ENCODE measurements at places on chromosomes 2 and 18.

- DNase-seq = no peak
Observed at GRCh38 chr2:31688282-31688681, 107.5 kb upstream of the SRD5A2 start.

DNA sequence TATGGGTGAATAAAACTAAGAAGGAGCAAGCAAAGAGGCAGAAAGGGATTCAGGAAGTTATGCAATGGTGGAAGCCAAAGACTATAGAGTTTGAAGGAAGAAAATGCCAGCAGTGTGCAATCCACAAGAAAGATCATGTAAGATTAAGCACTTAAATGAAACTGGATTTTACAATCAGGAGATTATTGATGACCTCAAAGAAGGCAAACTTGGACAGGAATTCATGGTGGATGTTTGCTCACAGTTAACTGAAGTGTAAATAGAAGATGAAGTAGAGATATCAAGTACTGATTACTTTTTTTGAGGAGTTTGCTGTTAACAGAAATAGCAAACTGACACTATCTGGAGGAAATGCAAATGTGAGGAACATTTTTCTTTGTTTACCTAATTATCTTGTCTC, 308.9 kb downstream of the RND3 start:
- no peak for DNase-seq

DNA sequence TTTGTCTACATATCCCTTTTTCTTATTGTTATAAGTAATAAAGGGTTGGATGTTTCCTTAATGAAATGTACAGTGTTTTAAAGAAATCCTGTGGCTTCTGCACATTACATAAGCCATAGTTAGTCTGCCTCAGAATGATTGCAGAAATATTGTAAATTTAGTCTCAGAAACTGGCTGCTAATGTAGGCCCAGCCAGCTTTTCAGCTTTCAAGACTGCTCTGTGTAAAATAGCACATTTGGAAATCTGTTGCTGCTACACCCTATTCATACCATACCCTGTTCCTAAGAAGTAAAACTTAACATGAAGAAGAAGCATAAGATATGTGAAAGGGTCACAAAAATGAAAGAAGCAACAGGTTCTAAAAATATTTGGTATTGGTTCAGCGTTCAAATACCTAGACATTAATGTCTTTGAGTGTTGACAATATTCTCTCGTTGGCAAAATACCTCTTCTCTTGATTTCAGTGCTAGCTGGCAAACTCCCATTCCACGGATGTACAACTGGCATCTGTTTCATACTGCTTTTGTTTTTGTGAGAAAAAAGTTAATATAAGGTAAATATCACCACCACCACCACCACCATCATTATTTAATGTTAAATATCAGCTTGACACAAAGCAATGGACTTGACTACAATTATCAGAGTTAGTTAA, 19.2 kb upstream of the NCKAP1 start:
- DNase-seq = no peak

DNA sequence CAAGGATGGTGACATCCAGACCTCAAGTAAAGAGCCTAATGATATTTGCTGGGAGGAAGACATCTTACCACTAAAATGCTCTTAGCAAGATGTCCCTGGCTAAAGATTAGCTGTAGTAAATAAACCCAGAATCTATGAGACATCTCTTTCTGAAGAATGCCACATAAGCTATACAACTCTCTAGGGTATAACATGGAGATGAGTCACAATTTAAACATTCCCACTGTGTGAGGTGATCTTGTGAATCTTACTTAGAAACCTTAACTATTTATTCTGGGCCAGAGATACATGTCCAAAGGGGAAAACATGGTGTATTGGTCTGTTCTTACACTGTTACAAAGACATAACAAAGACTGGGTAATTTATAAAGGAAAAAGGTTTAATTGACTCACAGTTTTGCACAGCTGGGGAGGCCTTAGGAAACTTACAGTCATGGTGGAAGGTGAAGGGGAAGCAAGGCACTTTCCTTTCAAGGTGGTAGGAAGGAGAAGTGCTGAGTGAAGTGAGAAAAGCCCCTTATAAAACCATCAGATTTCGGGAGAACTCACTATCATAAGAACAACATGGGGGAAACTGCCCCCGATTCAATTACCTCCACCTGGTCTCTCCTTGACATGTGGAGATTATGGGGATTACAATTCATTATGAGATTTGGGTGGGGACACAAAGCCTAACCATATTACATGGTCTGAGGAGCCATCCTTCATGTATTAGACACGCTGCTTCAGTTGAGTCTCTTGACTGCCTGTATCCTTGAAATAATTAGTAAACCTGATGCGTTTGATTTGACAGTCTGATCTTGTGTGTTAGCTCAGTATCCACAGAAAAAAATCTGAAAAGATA, 17.1 kb downstream of the KRCC1 start:
- no peak for DNase-seq

GRCh38 chr2:242058116-242058680, 188.7 kb downstream of the RTP5 start:
- DNase-seq = no peak

DNA sequence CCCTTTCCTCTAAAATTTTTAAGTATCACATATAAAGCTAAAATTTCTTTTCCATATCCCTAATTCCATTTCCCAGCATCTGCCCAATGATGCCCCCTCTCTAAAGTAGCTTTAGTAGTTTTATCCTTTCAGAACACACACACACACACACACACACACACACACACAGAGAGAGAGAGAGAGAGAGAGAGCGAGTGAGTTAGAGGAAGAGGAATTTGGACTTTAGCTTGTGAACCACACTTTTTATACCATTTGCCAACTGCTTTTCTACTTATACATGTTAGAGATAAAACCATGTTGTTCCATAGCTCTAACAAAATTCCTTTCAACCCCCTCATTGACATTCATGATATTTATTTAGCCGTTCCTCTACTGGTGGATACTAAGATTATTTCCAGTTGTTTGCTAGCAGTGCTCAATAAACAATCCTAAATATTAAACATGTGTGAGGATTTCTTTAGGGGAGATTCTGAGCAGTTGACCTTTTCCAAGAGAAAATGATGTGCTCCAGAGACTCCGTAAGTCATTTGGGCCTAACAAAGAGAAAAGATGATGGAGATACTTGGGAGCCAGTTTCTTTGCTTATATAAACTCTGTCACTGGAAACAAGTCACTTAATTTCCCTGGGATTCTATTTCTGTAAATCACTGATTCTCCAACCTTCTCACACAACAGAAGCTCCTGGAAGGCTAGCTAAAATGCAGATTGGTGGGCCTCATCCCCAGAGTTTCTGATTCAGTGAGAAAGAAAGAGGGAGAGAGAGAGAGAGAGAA, 229.7 kb upstream of the SP5 start:
- DNase-seq = no peak

DNA sequence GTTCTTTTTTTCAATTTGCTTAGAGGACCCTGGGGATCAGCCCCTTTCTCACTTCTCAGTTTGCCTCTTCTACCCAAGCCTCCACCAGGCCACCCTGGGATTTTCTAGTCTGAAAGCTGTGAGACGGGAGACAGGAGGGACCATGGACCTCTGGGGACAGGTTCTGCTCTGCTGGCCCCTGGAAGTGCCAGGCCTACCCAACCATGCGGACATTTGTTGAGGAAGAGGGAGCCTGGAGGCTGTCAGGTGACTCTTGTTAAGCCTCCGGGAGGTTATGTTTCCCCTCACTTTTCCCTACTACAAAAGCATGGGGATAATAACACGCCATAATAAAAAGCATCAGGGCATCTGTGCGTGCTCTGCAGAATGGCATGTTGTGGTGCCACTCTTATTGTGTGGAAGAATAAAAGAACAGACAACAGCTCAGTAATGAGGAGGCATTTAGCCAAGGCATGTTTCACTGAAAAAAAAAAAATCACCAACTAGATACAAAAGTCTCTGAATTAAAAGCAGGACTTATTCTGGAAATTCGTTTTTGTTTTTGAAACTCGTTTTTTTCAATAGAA, 48.3 kb upstream of the PLA2R1 start:
- DNase-seq = no peak

DNA sequence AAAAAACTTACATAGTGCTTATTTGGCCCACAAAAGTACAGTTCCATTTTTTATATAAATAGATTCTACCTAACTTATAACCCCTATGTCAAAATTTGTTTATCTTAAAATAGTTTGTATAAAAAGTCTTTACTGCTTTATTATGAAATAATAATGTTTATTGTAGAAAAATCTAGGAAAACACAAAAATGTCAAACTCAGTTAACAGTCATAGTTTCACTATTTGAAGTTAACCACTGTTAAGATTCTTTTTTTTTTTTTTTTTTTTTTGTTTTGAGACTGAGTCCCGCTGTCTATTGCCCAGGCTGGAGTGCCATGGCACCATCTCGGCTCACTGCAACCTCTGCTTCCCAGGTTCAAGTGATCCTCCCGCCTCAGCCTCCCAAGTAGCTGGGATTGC, 26.5 kb upstream of the ABI2 start:
- no peak for DNase-seq

DNA sequence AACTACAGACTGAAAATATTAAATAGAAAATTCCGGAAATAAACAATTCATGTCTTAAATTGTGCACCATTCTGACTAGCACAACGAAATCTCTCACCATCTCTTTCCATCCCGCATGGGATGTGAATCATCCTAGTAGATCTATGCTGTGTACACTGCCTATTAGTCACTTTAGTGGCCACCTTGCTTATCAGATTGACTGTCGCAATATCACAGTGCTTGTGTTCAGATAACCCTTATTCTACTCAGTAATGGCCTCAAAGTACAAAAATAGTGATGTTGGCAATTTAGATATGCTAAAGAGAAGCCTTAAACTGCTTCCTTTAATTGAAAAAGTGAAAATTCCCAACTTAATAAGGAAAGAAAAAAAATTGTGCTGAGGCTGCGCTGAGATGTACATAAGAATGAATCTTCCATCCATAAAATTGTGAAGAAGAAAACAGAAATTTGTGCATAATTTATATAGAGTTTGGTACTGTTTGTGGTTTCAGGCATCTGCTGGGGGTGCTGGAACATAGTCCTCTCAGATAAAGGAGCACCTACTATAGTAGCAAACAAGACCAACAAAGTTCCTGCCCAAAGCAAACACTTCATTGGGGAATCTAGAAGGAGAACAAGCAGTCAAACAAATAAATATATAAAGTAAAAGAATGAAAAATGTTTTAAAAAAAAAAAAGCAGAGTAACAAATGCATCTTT, 12.0 kb downstream of the PSMD1 start:
- DNase-seq = no peak

GRCh38 chr2:238425505-238425978, 1.2 kb upstream of the ASB1 start:
- no peak for DNase-seq

GRCh38 chr18:14916181-14916580, 168.2 kb downstream of the ANKRD30B start:
- DNase-seq = no peak

- no peak for DNase-seq
Observed at GRCh38 chr2:65681503-65681902, 249.1 kb upstream of the SPRED2 start.

- no peak for DNase-seq
Observed at GRCh38 chr2:58928391-58928790, 687.3 kb upstream of the FANCL start.

- peak; percentile 68 for DNase-seq
Observed at GRCh38 chr2:70141212-70141901, 49.5 kb downstream of the C2orf42 start.

- DNase-seq = no peak
Observed at GRCh38 chr2:169667583-169667982, 26.6 kb downstream of the CFAP210 start.

- no peak for DNase-seq
Observed at GRCh38 chr2:147247749-147248148, 597.1 kb upstream of the ACVR2A start.

DNA sequence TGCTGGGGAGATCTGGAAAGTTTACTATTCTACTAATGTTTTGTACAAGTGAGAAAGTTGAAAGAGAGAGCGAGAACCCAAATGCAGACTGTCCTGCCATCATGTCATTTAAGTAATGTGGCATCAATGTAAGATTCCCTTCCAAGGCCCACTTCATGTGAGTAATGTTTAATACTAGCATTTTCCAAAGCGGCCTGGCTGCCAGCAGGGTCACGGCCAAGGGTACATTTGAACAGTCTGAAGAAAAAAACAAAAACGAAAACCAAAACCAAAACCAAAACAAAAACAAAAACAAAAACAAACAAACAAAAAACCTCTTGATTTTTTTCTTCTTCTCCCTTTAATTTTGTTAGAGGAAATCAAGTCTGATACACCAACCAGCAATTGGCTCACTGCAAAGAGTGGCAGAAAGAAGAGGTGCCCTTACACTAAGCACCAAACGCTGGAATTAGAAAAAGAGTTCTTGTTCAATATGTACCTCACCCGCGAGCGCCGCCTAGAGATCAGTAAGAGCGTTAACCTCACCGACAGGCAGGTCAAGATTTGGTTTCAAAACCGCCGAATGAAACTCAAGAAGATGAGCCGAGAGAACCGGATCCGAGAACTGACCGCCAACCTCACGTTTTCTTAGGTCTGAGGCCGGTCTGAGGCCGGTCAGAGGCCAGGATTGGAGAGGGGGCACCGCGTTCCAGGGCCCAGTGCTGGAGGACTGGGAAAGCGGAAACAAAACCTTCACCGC, 2.2 kb downstream of the HOXD10 start:
- no peak for DNase-seq

- DNase-seq = no peak
Observed at GRCh38 chr18:13269013-13269280, 50.4 kb downstream of the LDLRAD4 start.

DNA sequence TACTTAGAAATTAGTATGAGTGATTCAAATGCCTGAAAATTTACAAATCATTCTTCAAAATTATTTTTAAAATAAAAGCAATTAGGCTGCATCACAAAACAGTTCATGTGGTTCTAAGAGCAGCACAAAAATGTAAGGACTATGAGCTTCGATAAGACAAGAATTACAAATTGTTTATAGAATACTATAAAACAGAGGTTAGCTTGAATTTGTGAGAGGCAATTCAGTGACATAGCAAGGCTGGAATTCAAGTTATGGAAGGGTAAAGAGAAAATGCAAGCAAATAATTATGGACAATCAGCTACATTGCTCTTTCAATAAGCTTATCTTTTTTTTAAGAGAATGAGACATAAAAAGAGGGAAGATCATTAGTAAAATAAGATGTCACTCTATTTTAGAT, 7.1 kb upstream of the XIRP2 start:
- DNase-seq = no peak

DNA sequence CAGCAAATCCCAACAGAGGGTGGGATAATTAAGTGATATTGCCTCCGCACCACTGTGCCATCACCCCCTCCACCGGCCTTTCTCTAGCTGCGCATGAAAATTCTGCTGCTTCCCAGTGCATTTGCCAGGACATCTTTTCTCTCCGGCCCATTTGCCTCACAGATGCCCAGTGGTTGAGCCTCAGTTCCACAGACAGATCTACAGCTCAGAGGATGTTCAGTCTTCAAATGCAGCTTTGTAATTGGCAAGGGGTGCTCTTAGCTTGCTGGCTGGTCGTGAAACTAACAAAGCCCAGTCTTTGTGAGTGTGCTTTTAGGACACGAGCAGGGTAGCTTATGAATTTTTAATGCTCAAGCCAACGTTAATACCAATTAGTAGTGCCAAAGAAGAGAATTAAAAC, 253.3 kb upstream of the REV1 start:
- DNase-seq = no peak

DNA sequence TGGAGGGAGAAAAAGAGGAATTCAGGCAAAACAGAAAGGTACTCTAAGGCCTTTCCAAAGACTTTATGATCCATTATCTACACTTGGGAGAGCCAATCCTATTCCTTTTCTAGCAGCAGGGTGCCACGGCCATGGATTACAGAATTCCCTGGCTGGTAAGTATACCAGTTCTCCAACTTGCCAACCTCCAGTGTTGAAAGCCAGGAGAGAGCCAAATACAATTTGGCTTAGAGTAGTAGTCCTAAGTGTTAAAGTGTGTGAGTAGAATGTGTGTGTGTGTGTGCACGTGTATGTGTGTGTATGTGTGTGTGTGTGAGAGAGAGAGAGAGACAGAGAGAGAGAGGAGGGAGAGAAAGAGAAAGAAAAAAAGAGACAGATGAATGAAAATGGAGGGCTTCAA, 43.3 kb downstream of the WDPCP start:
- no peak for DNase-seq
